Kidney (tissue), 22 donors: ENCODE measurements at places on chromosomes 5 and 9. TPM values are rescaled to one million over a fixed set of nuclear protein-coding genes. Genes with fewer than 3 reads are reported as not detected.

The EIF4E1B gene
- total RNA-seq, result not detected

DNA sequence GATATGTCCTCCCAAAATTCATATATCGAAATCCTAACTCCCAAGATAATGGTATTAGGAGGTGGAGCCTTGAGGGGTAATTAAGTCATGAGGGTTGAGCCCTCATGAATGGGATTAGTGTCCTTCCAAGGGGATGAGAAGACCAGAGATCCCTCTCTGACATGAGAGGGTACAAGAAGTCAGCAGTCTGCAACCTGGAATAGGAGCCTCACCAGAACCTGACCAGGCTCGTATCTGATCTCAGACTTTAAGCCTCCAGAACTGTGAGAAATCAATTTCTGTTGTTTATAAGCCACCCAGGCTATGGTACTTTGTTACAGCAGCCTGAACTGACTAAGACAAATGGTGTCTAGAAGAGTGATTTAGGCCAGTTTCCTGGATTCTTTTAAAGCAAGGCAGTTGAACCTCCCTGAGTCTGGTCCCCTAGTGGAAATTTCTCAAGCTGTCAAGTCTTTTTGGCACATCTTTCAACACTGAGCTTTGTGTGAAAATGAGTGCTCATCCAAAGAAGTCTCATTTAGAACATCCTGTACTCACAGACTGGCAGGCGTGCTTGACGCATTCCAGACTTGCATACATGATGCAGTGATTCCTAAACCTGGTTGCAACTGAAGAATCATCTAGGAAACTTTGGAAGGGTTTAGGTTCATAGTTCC, 254.8 kb upstream of the PPP1R2B start:
- no peak for DNase-seq

GRCh38 chr9:89706731-89707191, 101.9 kb downstream of the GADD45G start:
- DNase-seq, result no peak

- no peak for DNase-seq
Measured at GRCh38 chr5:5165541-5166002, 25.4 kb downstream of the ADAMTS16 start.

The TPM2 gene
- total RNA-seq, result 218 TPM

- DNase-seq, result no peak
Measured at GRCh38 chr5:58138791-58139190, 321.1 kb downstream of the PLK2 start.

DNA sequence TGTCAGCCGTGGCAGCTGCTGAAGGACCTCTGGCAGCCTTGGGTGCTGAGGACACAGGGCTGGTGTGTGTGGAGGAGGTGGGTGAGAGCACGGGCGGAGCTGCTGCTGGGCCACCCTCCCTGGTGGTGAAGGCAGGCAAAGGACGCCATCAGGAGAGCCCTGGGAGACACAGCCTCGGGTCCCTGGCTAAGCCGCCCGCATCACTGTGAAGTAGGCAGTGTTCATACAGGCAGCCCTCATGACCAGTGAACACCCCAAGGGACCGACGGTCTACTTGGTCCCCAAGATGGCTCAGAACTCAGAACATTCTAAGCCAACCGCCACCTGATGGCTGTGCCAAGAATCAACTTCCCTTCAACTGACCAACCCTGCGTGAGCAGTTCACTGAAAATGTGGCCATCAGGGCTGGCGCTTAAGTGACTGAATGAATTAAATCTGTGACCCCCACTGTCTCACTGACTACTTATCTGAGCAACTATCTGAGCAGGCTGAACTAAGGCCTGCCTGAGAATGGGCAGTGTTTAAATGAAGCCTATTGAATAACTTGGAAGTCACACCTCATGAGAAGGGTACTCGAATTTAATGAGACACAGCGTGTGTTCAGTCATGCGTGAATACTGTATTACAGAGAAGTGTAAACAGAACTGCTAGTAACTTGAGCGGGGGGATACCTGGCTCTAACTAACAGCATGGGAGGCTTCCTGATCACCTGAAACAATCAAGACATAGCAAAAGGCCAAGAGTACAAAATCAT, 54.7 kb upstream of the SIMC1 start:
- DNase-seq, result peak; percentile 96

DNA sequence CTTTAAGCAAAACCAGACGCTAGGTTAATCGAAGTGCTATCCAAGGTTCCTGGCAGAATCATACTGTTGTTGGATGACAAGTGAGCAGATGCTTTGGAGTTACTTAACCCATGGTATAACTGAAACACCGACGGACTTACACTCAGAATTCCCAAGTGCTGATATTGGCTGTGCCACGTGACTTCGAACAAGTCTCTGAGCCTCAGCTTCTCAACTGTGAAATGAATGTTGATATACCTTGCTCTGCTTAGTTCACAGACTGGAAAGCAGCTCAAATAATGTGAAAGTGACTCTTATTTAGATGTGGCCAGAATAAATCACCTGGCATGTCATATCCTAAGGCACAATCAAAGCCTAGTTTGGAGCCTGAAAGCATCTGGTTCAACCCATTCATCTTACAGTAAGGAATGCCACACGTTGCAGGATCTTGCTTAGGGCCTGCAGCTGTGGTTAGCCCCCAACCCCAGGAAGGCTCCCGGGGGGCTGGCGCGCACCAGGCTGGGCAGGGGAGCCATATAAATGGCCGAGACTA, 759 bp downstream of the GEMIN5 start:
- no peak for DNase-seq

- no peak for DNase-seq
Measured at GRCh38 chr5:89972901-89973300, 436.7 kb downstream of the CETN3 start.

DNA sequence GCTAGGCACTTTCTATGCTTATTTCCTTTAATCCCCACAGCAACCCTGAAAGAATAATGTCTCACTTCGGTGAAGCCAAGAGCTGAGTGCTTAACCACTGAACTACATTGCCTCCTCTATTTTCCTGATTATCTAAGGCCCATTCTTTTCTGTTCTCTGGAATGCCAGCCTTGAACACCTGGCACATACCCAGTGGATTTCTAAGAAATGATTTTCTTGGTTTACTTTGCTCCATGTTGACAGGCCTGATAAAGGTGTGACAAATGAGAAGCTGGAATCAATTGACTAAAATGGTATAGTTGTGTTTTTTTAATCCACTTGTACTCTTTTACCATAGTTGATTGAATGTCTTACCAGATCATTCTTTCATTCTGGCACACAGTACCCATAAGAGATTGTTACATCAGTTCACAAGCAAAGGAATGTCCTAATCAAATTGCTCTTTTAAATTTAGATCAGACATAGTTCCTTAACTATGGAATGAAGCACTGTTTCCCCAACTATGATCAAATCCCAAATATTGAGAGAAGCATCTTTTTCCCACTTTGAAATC, 9.0 kb upstream of the ENC1 start:
- DNase-seq, result no peak

DNA sequence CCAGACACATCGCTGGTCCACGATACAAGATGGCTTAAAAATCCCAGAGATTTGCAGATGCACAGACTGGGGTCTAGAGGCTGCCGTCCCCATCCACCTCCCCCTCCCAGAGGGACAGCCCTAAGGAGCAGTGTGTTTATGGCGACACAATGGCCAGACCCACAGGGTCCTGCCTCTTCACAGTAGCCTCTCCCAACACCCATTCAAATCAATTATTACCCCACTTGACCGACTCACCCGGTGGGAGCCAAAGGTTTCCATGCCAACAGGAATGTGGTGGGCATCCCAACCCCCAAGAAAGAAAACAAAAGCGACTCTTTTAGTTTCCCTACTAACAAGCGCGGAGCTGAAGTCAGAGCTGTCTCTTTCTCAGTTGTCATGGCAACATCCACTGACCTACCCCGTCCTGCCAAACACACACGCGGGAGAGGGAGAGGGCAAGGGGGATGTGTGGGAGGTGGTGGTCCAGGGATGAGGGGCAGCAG, 209.0 kb downstream of the TTLL11 start:
- peak; percentile 88 for DNase-seq

DNA sequence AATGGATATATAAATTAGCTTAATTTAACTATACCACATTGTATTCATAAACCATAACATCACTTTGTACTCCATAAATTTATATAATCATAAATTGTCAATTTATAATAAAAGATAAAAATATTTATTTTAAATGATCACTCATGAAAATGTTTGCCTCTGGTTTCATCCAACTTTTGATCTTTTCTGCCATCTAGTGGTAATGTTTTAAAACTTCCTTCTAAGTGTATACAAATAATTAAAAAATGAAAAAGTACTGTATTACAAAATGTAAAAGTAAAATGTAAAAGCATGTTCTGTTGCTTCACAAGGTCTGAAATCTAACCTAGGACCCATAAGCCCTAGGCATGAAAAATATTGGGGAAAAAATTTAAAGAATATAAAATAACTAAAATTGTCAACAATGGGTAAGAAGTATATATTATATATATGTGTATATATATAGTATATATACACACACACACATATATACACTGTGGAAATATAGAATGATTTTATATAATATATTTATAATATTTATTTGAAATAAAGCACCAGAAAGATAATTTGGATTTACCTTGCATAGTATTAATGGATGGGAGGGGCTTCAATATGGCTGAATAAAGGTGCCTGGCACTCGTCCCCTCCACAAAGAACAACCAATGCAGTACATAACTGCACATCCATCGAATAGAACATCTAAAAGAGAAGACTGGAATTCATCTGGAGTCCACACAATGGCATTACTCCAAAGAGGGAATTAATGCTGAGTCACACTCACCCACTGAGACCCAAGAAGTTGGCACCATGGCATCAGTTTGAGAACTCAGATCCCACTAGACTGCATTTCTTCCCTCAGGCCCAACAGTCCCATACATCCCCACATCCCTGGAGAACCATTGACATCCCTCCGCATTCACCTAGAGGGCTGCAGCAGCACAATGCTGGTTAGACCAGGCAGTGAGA, 32.5 kb downstream of the ANXA1 start:
- DNase-seq, result no peak

GRCh38 chr9:82423700-82424099, 435.1 kb downstream of the SPATA31D1 start:
- DNase-seq, result no peak

- DNase-seq, result no peak
Measured at GRCh38 chr9:119881898-119882297, 512.7 kb upstream of the BRINP1 start.

- DNase-seq, result no peak
Measured at GRCh38 chr9:33440609-33441008, 6.8 kb downstream of the AQP3 start.

- DNase-seq, result no peak
Measured at GRCh38 chr5:96463091-96463490, 30.0 kb upstream of the PCSK1 start.

The GABRA1 gene
- total RNA-seq, result not detected

DNA sequence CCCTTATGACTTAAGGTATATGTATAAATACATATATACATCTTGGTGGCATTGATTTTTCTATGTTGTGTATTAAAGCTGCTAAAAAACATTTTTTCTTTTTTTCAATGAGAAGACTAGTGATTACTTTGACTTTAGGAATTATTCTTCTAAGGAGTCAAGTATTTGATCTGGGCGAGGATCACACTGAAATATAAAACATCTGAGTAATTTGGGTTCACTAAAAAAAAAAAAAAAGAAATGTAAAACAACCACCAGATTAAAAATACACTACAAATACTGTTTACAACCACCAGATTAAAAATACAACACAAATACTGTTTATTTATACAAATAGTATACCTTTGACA, 9.0 kb downstream of the UBAP1 start:
- DNase-seq, result no peak

The PCDHGB2 gene
- 4.0 TPM for total RNA-seq

The PCDHGC4 gene
- 1.5 TPM for total RNA-seq

GRCh38 chr5:10111571-10111970, 138.1 kb downstream of the ATPSCKMT start:
- peak; percentile 69 for DNase-seq

The CDC26 gene
- 28.5 TPM for total RNA-seq

DNA sequence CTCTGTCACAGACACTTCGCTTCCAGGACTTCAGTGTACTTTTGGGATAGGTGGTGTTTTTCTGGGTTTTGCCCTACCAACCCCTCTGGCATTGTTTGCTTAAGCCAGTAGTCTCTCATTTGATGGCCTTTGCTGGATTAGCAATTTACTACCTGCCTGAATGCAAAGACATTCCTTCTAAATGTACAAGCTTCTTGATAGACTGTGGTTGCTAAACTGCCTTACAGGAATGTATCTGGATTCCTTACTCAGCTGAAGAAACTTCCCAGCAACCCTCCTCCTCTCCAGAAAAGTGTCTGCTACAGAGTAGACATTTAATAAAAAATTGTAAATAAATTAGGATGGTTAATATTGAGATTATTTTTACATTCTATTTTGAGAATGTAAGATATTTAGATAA, 1916.7 kb downstream of the EFNA5 start:
- DNase-seq, result peak; percentile 24

The LCN12 gene
- 42.9 TPM for total RNA-seq

DNA sequence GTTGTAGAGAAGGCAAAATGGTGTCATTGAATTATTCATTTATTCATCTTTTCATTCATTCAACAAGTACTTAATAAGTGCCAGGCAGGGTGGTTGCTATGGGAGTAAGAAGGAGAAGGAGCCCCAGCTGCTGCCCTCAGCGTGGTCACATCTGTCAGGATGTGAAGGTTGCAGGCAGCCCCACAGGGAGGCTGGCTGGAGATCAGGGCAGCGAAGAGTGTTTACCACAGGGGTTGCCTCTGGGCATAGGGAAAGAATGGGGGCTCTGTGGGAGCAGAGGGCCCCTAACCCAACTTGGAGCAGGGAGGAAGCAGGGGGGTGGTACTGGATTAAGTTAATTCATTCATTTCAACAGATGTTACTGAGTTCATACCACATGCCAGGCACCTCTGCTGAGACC, 6.0 kb downstream of the PCDH12 start:
- no peak for DNase-seq

- no peak for DNase-seq
Measured at GRCh38 chr9:104269996-104270963, 176.2 kb downstream of the SMC2 start.

The TMEM215 gene
- total RNA-seq, result not detected

GRCh38 chr5:164185000-164185399, 679.6 kb downstream of the MAT2B start:
- no peak for DNase-seq

- DNase-seq, result peak; percentile 54
Measured at GRCh38 chr9:20620650-20621470, 1.4 kb downstream of the MLLT3 start.

The COL23A1 gene
- total RNA-seq, result 8.7 TPM

GRCh38 chr5:164597293-164597900, 1092.0 kb downstream of the MAT2B start:
- no peak for DNase-seq

DNA sequence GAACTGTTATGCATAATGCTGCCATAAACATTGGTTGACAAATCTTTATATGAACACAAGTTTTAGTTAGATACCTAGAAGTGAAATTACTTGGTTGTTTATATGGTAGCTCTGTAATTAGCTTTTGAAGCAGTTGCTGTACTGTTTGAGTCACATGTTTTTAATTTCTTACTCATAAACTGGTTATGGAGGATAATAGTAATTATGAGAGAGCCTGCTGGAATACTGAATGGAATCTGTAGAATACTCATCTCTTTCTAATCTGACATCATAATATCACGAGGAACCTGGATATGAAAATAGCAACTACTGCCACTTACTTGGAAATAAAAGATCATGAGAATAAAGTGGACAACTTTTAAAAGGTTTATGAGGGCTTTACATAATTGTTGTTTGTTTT, 509.2 kb downstream of the CETN3 start:
- no peak for DNase-seq

The SERF1A gene
- total RNA-seq, result 8.6 TPM

GRCh38 chr9:25876248-25876647, 198.0 kb upstream of the TUSC1 start:
- no peak for DNase-seq

GRCh38 chr5:132238169-132238744, 10.6 kb upstream of the P4HA2 start:
- DNase-seq, result peak; percentile 73
